ENCODE measurements at places on chromosomes 6 and 20. TPM values are rescaled to one million over a fixed set of nuclear protein-coding genes. Genes with fewer than 3 reads are reported as not detected.

The ULBP2 gene
- 0.53 TPM for total RNA-seq

The NR2E1 gene
- not detected for total RNA-seq

GRCh38 chr20:62511300-62511914 lies 35.6 kb upstream of the GATA5 start:
- peaks cover 10% of the 10 kb centered on the region for H3K27me3 ChIP-seq
- H3K4me1 ChIP-seq, result peaks cover 4% of the 10 kb centered on the region
- no peak overlapping the region for H3K27ac ChIP-seq
- DNase-seq, result no peak
- H3K4me3 ChIP-seq, result no peak overlapping the region

- no peak overlapping the region for H3K27ac ChIP-seq
- no peaks in the 10 kb centered on the region for H3K4me1 ChIP-seq
- no peak for DNase-seq
- no peaks in the 10 kb centered on the region for H3K27me3 ChIP-seq
- no peak overlapping the region for H3K4me3 ChIP-seq
Observed at GRCh38 chr20:12156252-12156651, 238.6 kb downstream of the BTBD3 start.

GRCh38 chr6:1747003-1747402 lies 137.3 kb downstream of the FOXC1 start:
- DNase-seq, result no peak
- peaks cover 7% of the 10 kb centered on the region for H3K36me3 ChIP-seq
- H3K27ac ChIP-seq, result no peak overlapping the region
- no peaks in the 10 kb centered on the region for H3K4me1 ChIP-seq
- no peaks in the 10 kb centered on the region for H3K27me3 ChIP-seq

The POPDC3 gene
- not detected for total RNA-seq

DNA sequence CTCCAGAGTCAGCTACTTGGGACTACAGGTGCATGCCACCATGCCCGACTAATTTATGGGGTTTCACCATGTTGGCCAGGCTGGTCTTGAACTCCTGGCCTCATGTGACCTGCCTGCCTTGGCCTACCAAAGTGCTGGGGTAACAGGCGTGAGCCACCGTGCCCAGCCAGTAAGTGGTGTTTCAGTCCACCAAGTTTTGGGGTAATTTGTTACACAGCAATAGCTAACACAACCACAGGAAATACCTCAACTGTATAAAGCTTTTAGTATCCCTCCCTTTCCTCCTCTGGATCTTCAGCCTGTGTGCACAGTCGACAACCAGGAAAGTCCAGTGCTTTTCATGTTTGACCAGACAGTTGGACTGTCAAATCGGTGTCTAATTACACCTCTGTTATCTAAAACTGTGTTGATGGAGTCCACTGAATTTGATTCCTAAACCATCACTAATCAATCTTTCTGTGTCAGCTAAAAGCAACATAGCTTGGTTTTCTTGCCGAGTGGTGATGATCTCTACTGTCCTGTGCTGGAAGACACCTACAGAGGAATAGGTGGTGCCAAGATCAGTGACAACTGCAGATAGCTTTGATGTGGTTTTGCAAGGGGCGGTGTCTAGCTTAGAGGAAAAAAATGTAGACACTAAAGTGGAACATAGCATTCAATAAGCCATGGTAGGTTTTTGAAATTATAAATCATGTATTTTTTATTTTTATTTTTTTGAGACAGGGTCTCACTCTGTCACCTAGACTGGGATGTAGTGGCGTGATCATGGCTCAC lies 22.2 kb upstream of the ZBTB2 start:
- peaks cover 67% of the 10 kb centered on the region for H3K36me3 ChIP-seq
- peaks cover 14% of the 10 kb centered on the region for H3K4me1 ChIP-seq
- H3K4me3 ChIP-seq, result peak overlapping the region; percentile 28
- H3K27me3 ChIP-seq, result no peaks in the 10 kb centered on the region
